Activated CD4-positive, alpha-beta T cell treated with anti-CD3 and anti-CD28 coated beads, Interleukin-2, amount 50 U/mL, for 1 hour (primary cell): ENCODE measurements at places on chromosomes 13 and 19.
A peak's percentile ranks its signal among the peaks of the same experiment; 100 is the strongest.

GRCh38 chr19:47228937-47229675, 1.9 kb downstream of the BBC3 start:
- DNase-seq: no peak

DNA sequence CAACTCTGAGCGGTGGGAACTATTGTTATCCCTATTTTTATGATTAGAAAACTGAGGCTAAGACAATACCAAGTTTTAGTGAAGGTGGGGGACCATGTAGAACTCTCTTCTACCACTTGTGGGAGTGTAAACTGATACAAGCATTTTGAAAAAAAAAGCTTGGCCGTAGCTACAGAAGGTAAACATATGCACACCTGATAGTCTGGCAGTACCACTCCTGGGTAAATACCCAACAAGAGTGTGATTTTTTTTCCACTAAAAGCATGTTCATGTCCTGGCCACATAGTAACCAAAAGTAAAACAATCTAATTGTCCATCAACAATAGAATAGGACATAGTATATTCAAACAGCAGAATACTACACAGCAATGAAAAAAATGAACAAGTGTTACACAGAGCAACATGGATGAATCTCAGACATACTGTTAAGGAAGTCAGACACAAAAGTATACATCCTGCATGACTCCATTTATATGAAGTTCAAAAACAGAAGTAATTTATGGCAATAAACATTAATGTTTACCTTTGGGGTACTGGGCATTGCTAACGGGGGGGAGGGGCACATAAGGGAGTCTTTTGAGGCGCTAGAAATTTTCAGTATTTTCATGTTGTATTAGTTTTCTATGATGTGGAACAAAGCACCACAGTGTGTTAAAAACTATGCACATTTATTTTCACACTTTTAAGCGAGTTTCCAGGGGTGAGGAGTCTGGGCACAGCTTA, 6.4 kb upstream of the SPATA13 start:
- no peak for DNase-seq

- peak; percentile 57 for DNase-seq
Measured at GRCh38 chr19:19185853-19186740, 5.9 kb downstream of the BORCS8 start.

DNA sequence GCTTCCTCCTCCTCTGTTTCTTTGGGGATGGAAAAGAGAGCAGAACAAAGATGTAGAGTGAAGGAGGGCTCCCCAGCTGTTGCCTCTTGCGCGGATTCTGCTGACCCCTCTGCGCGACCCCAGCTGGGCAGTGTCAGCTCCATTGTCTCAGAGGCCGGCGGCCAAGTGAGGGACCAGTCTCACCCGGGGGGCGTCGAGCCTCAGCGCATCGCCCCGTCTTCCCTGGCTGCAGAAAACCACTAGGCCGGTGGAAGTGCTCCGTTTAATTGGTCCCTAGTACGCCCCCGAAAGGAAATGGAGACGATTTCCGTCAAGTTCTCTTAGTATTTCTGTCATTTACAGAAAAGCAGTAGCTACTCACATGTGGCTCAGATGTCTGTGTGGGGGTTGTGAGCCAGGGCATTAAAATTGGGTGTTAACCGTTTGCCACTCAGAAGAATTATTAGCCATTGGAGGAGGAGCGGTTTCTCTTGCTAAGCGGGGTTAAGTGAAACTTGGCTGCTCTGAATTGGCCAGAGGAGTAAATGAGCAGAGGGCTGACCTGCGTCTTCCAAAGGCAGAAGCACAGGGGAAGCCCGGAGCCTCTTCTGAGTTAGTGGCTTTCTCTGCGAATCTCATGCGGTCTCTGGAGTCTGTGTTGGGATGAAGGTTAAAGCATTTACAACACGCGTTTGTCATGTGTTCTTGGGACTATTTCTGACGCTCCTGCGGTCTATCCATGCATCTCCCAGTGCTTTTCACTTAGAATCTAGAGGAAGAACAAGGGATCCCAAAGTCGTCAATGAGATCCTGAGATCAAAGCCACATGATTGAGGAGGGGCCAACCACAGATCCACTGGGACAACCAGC, 132.8 kb upstream of the MYO16 start:
- no peak for DNase-seq

GRCh38 chr13:78659450-78659730, 435 bp upstream of the OBI1 start:
- no peak for DNase-seq

DNA sequence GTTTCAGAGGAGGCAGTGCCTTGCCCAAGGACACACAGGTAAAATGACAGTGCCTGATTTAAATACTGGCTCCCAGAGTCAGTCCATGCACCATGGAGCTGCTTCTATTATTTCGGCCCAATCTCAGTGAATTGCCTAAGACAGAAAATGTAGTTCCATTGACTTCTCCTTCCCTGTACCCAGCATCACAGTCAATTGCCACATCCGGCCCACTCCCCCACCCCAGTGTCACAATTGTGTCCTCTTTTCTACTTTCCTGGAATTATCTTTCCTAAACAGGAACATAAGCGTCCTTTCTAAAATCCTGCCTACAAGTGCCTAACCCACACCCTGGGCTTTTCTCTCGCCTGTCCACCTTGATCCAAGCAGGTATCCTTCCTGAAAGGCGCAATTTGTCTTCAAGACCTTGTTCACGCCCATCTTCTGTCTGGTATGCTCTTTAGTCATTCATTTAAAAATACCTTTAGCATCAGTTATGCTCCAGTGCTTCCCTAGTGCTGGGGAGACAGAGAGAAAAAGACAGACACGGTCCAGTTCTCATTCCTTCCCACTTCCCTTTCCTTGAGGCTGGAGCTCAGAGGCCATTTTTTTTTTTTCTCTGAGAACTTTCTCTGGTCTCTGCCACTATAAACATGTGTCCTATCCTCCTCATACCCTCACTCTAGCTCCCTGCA, 411.4 kb downstream of the LIG4 start:
- no peak for DNase-seq

DNA sequence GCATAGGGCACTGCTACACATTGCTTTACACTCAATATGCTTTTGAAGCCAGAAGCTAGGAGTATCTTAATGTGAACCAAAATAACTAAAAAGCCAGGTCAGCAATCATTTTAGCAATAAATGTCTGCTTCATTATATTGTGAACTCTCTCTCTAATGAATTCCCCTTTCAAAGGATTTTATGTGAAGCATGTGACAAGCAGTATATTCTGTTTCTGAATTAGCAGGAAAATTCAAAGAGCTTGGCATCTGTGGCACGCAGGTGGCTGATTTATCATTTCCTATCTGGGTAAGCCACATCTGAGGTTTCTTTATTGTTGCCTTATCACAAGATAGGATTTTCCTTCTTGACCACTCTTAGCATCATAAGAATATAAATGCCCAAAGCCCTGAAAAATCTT, 56.8 kb upstream of the KLF12 start:
- DNase-seq: no peak

- no peak for DNase-seq
Measured at GRCh38 chr19:18756896-18757295, 34.2 kb downstream of the COMP start.

DNA sequence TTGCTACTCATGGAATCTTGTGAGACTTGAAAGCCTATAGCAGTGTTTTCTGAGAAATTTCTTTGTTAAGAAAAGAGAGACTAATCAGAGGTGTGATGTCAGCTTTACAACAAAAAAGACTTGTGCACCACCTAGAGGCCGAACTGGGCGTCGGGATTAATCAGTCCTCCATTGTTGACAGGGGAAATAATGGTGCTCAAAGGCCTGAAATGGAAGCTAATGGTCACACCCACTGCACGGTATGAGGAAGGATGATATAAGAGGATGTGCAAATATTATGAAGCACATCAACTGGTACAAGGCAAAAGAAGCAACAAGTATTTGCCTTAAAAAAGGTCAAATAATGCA, 480.2 kb upstream of the MIR17HG start:
- DNase-seq: no peak

- no peak for DNase-seq
Measured at GRCh38 chr13:46953331-46953730, 56.5 kb upstream of the HTR2A start.

DNA sequence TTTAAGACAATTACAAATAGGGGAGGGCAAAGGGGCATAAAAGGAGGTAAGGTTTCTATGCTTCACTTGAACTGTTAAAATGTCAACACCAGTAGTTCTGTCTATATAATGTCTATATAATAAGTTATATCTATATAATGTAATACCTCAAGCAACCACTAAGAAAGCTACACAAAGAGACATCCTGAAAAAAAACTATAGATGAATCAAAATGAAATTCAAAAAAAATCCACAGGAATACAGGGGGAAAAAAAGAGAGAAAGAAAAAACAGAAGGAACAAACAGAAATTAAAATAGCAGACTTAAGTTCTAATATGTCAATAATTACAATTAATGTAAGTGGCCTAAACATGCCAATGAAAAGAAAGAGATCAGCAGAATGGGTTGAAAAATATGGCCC, 186.0 kb downstream of the KCTD15 start:
- no peak for DNase-seq

DNA sequence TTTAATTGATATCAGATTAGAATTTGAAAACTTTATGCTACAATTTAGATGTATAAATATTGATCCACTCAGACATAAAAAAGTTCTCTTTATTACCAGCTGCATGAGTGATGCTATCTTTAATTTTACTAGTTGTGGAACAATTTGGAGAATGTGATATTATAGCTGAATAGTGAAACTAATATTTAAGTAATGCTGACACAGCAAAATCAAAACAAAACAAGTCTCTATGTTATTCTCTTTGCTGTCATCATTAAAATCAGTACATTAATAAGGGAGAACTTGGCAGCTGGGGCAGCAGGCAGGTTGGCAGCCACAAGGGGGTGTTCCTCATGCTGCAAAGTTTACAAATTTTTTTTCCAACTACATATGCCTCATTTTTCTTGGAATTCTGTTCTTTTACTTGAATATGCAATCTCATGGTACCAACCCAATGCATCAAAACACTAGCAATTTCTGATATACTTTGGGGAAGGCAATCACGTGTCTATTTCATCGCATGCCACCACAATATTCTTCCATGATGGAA, 585.3 kb downstream of the FGF9 start:
- DNase-seq: no peak

DNA sequence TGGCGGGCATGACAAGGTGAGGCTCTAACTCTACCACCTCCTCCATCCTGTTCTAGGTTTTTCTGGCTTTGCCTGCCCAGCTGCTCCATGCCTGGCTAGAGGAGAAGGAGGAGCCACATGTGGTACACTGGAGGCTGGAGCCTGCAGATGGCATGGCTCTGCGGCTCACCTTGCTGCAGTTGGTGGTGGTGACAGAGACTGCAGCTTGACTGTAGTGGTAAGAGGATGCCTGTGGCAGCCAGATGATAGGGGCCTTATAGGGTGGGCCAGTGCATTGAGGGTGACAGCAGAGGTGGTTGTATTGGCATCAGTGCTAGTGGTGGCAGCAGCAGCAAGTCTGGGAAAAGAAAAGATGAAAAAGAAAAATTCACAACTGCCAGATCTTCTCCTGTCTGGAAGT, 146.2 kb downstream of the TNFRSF19 start:
- DNase-seq: no peak

DNA sequence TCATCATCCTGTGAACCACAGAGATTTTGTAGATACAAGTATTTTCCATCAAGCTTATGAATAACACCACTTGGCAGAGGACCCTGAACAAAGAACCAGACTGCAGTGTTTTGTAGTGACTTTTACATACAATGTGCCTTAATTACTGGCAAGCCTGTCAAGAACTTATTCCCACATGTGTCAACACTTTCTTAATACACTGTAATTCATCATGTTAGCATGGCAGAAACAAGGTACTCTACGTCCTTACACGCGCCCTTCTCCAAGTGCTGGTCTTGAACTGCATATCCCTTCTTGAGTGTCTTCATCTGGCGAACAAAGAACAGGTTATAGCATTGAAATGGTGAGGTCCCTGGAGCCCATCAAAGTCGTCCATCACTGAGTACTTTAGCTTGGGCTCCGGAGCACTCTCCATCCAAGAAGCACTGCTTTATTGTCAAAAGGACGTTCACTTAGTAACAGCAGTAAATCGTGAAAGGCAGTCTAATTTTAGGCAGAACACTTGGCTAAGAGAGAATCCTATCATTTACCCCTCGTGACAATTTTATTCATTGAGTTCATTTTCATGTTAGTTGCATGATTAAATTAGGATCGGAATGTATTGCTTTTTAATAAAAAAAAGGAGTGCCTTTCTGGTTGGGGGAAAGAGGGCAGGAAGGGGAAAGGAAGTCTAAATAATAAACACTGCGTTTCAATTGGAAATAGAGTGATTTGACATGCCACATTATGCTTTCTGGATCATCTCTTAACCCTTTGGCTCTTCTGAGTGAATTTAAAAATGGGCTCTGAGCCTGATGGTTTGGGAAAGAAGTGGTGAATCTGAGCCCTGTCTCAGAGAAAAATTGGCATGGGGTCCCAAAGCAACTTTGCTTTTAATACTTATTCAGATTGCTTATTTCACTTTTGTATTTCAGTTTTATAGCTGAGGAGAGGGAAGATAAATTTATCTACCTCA, 376.1 kb downstream of the DLEU7 start:
- DNase-seq: no peak

DNA sequence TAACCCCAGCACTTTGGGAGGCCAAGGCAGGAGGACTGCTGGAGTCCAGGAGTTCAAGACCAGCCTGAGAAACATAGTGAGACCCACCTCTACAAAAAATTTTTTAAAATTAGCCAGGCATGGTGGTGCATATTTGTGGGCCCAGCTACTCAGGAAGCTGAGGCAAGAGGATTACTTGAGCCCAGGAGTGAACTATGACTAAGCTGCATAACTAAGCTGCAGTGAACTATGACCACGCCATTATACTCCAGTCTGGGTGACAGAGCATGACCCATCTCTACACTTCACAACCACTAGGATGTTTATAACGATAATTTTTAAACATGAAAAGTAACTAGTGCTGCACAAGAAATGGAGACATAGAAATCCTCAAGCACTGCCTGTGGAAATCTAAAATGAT, 352.7 kb upstream of the SGCG start:
- DNase-seq: no peak

DNA sequence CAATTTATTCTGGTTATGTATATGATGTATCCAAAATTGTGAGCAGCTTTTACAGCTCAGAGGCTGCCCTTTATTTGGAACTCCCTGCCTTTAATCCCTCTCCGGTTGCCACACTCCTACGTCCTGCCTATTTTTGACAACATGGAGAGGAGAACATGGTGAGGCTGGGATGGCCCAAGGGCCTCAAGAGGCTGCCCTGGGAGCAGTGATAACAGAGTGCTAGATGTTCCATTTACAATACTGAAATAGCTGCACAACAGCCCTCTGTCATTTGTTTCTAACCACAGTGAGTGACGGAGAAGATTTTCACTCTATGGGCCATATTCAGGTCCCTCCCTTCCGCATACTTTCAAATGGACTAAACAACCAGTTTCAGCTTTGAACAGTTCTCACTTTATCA, 33.4 kb downstream of the STARD13 start:
- DNase-seq: no peak

GRCh38 chr19:3474010-3474409, 6.3 kb downstream of the SMIM24 start:
- DNase-seq: no peak

GRCh38 chr13:95608640-95609323, 35.7 kb downstream of the DZIP1 start:
- no peak for DNase-seq

DNA sequence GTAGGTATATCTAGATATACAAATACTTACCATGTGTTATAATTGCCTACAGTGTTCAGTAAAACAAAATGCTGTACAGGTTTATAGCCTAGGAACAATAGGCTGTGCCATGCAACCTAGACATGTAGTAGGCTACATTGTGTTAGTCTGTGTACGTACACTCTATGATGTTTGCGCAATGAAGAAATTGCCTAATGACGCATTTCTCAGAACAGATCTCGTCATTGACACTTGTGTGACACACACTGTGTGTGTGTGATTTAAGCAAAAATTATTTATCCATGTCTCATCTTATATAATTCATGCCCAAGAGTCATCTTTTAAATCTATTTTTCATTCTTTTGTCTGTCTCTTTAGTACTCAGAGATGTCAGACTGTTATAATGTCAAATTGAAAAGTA, 1888.8 kb upstream of the PCDH20 start:
- DNase-seq: no peak
